ENCODE measurements at places on chromosomes 3 and 15.

DNA sequence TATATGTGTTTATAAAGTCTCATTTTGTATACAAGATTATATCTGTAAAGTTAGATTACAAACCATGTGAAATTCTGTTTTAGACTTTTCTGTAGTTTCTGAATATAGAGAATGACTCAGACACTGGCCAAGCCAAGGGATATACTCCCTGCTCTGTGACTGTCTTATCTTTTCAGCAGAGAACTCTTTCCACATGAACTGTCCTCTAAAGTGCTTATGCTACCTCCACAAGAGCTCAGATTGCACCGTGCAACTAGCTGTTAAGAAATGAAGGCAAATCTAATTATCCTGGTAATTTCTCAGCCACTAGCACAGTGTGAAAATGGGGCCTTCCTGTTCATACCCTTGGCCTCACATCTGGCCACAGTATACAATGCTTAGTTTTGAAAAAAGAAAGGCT, 44.3 kb upstream of the CPNE4 start:
- no peak for DNase-seq

GRCh38 chr15:28133281-28133680, 34.2 kb upstream of the OCA2 start:
- DNase-seq, result no peak

DNA sequence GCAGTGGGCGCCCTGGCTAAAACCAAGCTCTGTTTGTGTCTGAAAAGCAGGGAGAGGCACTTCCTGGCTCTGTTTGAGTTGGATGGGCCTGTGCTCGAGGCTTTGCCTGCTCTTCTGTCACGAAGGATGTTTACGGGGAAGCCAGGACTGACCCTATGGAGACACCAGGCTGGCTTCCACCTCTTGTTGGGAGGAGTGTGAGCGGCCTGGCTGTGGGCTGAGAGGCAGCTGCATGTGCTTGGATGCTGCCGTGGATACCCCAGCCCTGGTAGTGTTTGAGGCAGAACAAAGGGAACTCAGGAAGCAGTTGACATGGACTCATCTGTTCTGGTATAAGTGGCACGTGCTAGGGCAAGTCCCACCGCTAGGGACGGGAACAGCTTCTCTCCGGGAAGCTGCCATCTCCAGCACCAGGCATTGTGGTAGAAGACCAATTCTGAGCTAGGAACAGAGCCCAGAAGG, 17.6 kb upstream of the SLC41A3 start:
- no peak for DNase-seq

- DNase-seq, result no peak
These were observed at the start of gene APEH for GRCh38 chr3:49673715-49674496. Gene APEH (plus strand): TSS chr3:49674351. CDS start chr3:49674402, 51 bp downstream.

GRCh38 chr3:24343084-24343783, 151.4 kb downstream of the THRB start:
- DNase-seq, result no peak

GRCh38 chr15:39084674-39085530, 496.0 kb upstream of the THBS1 start:
- no peak for DNase-seq

GRCh38 chr15:100759106-100759505, 120.5 kb upstream of the ALDH1A3 start:
- DNase-seq, result no peak

GRCh38 chr15:48623456-48623855, 22.1 kb downstream of the FBN1 start:
- no peak for DNase-seq

- no peak for DNase-seq
These were observed 86.2 kb upstream of the COL6A5 start for GRCh38 chr3:130259166-130259874.

- DNase-seq, result no peak
These were observed 103.2 kb downstream of the PPP2R3A start for GRCh38 chr3:136068708-136069107.

DNA sequence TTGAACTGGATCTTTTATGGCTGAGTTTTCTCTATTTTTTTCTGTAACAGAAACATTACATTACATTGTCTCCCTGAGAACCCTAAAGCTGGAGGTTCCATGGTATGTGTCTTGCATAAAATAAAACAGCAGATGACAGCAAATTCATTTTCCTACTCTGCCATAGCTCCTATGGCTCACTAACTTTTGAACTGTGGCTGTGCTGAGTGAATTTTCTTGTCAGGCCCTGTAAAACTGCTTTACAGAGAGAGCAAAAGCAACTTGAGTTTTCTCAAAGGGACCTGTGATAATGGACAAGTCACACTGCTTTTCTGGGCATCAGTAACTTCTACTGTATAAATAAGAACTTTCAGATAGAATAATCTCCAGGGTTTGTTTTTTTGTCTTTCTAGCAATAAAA, 129.9 kb upstream of the TSC22D2 start:
- no peak for DNase-seq

Data from NCI-H748 treated with DMSO at 0.1 percent for 48 hours (cell line).